ENCODE measurements at places on chromosomes 12 and 14.

- DNase-seq: no peak
Measured at GRCh38 chr12:124939079-124939420, 24.6 kb upstream of the UBC start.

GRCh38 chr12:75184516-75184915 lies 25.1 kb downstream of the KCNC2 start:
- DNase-seq: no peak

GRCh38 chr14:31884776-31885379 lies 192.2 kb upstream of the ARHGAP5 start:
- no peak for DNase-seq

DNA sequence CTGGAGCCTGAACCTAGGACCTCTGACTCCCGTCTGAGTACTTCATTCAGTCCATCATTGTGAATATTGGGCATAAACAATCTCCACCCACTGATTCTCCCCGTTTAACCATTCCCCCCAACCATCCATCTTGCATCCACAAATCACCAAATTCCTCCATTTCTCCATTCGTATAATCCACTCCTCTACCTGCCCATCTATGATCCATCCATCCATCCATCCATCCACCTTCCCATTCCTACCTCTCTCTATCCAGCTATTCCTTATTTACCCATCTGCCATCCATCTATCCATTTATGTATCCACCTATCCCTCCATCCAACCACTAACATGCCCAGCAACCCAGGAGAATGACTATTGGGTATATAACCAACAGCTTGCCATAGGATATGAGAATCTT lies 87.5 kb downstream of the CALM1 start:
- no peak for DNase-seq

GRCh38 chr14:58942516-58942915 lies 246.0 kb upstream of the DAAM1 start:
- no peak for DNase-seq

DNA sequence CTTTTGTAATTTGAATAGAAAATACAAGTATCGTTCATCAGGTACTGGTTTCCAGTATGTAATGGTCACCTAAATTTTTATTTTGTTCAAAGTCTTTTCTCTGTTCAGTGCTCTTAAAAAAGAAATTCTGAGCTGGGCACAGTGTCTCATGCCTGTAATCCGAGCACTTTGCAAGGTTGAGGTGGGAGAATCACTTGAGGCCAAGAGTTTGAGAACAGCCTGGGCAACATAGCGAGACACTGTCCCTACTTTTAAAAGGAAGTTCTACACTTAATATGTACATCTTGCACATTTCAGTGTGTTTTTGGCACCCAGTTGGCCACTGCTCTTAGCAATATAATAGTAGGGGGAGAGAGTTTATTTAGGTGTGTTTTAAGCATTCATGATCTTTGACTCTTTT lies 27.9 kb downstream of the PCNX1 start:
- DNase-seq: no peak

DNA sequence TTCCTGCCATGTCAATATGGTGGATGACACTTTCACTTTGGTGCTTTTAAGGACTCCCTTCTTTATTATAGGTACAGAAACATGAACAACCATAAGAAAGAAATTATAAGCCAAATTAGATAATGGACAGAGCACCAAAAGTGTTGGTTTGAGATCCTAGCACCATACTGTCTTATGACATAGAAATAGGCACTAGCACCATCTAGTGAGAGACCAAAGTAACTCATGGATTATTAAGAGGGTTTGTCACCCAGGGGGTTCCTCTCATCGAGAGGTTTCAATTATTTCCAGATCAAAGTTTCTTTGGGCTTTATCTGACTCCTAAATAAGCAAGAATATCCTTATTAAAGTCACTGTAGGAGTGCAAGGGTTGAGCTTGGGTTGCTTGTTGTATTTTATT lies 153.0 kb upstream of the DIO2 start:
- DNase-seq: no peak

DNA sequence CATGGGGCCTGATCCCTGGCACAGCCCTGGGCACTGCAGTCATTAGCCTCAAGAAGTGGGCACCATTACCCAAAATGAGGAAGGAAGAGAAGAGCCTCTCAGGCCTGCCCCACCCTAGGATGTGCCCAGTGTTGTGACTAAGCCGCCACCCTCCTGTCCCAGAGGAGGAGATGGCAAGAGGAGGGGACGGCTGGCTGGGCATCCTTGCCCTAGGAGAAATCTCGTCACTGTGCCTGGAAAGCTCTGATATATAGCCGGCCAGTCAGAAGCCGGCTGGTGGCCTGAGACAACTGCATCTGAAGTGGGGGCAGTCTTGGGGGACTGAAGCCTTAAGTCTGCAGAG lies 115.2 kb downstream of the LGMN start:
- DNase-seq: no peak

GRCh38 chr12:21751517-21751916 lies 23.0 kb downstream of the KCNJ8 start:
- no peak for DNase-seq

DNA sequence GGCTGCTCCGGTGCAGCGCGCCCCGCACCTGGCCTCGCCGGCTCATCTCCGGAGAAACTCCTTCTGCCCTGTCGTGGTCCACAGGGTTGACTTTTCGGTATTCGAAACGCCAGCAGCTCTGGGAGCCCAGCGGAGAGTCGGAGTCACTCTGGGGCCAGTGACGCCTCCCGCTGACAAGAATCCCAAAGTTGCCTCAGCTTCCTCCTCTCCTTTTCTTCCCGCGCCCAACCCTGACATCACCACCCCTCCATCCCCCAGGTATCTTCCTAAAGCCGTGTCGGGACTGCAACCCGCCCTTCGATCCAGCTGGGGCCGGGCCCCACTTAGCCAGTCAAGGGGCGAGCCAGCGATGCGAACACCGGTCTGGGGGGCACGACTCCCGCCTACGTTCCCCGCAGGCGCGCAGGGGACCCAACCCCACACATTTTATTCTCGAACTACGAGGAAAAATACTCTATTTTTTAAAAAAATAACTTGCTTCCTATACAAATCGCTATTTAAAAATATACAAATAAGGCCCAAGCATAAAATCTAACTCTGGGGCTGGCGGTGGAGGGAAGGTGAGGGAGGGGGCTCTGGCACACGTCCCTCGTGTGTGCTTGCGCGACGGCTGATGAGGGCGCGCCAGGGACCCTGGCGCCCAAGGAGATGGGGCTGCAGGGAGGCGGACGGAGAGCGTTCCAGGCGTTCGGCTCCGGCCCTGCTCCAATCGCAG lies 2.1 kb downstream of the NKX2-8 start:
- DNase-seq: no peak

DNA sequence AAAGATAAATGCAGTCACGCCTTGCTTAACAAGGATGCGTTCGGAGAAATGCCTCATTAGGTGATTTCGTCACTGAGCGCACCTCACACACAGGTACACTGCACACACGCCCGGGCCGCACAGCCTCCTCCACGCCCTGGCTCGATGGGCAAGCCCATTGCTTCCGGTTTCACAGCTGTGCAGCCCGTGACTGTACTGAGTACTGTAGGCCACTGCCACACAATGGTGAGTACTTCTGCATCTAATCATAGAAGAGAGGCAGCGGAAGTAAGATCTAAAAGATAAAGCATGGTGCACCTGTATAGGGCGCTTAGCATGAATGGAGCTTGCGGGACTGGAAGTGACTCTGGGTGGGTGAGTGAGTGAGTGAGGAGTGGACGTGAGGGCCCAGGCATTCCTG lies 4.3 kb downstream of the RIMBP2 start:
- DNase-seq: no peak

GRCh38 chr14:104333646-104334423 lies 195.4 kb downstream of the KIF26A start:
- no peak for DNase-seq

GRCh38 chr12:65560286-65560685 lies 264.0 kb upstream of the HMGA2 start:
- DNase-seq: no peak

DNA sequence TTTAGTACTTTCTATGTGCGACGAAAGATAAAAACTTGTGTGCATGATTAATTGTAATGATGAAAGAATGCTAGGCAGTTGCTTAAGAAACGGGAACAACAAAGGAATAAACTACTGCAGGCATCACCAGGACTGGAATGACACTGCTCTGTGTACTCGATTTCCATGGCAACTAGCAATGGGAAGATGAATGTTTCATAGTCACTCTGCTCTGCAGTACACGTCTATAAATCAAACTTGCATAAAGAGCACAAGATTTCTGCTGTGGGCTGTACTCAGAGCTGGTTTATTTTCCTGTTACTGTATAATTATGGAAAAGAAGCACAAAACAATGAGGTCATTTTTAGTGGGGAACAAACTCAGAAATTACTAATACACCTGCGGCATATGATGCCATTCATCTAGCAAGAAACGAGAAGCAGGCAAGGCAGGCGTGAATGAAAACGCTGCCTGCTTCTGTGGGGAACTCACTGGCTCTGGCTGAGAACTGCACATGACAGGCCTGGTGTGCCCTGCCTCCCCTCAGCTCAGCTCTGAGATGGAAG lies 41.8 kb downstream of the EFCAB11 start:
- DNase-seq: no peak

GRCh38 chr12:22396735-22397134 lies 62.2 kb upstream of the ST8SIA1 start:
- no peak for DNase-seq

DNA sequence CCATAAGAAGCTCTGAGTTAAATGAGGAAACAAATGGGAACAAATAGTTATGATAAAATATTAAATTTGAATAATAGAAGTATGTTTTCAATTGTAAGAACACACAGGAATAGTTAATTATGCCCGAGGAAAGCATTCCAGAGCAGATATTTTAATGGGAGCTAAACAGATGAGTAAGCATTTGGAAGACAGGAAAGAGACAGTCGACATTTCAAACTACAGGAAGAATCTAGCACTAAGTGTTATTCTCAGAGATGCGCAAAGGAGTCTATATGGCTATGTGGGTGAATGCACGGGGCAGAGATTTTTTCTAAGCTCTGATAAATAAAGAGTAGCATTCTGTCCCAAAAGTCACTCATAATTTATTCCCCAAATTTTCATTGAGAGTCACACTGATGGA lies 64.5 kb upstream of the SSTR1 start:
- DNase-seq: no peak

DNA sequence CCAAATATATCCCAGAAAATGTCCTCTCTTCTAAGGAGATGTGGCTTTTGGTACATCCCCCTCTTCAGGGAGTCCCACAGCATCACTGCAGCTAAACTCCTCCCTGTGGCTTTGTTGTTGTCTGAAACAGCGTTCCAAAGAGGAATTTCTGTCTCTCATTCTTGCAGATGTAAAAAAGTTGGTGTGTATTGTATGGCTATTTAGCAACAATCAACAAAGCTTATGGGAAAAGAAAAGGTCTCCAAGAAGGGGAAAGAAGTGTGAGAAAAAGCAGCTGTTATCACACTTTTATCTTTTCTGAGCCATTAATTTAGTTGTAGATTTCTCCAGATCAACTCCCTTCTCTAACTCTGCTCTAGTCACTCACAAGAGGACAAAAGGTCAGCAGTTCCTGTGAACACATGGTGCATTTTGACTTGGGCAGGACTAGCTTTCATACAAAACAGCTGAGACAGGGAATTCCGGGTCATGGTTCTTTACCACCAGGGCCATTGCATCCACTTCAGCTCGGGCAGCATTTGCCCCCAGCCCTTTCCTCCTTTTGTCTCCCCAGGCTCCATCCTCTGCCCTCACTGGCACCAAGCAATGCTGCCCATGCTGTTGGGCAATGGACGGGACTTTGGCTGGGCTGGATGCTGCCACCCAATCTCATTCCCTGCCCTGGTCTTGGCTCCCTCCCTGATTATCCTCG lies 184.7 kb downstream of the TMX1 start:
- no peak for DNase-seq

DNA sequence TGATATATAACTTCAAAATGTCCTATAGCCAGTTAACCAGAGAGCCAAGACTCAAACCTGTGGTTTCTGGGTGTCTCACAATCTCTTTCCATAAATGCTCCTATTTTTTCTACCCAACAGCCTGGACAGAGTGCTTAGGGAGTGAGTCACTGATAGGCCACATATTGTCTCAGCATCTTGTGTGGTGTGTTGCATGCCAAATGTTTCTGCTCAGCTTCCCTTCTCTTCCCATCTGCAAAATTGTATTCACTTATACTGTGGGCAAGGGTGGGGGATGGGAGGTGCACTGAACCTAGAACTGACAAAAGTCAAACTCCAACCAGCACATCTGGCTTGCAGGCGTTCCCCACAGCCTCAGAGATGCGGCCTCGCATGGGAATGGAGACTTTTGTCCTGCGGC lies 123.3 kb downstream of the KCNA5 start:
- DNase-seq: no peak

- DNase-seq: no peak
Measured at GRCh38 chr12:98532687-98533304, 17.4 kb downstream of the TMPO start.

- no peak for DNase-seq
Measured at GRCh38 chr12:22215467-22216253, 118.8 kb downstream of the ST8SIA1 start.

GRCh38 chr12:53166837-53167236 lies 13.7 kb upstream of the ZNF740 start:
- DNase-seq: no peak

GRCh38 chr12:93978553-93978952 lies 169.8 kb upstream of the PLXNC1 start:
- DNase-seq: no peak

- DNase-seq: no peak
Measured at GRCh38 chr12:54232790-54233189, 44.0 kb upstream of the SMUG1 start.

- no peak for DNase-seq
Measured at GRCh38 chr12:14239935-14240872, 125.3 kb upstream of the ATF7IP start.

DNA sequence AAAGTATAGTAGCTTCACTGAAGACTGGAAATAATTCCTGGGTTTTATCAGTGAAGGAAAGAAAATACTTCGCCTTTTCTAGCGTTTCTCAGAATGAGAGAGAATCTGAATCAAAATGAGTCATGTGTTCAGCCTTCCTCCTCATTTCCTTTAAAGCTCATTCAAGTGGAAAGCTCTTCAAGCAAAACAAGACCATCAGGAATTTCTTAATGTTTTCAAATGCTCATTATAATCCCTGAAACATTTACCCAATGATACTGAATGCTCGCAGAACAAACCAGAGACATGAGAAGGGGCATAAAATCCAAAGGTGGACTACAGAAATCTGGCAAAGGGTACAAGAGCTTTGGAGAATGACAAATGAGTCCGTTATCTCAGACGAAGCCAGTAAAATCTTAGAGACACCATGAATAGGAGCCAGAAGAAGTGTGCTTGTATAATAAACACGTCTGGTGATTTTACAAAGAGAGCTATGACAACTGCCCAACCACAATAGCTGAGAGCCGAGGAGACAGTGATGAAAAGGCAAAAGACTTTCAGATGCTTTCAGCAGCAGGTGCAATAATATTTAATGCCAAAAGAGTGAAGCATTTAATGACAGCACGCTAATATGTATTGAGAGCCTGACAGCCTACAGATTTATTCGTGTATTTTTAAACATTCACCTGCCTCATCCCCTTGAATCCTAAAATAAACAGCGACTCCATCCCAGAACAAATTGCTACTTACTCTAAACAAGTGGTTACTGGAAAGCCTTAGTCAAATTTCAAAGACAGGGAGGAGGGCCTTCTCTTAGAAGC lies 19.0 kb downstream of the SPRING1 start:
- no peak for DNase-seq
